ENCODE measurements at places on chromosomes 1 and 21.

DNA sequence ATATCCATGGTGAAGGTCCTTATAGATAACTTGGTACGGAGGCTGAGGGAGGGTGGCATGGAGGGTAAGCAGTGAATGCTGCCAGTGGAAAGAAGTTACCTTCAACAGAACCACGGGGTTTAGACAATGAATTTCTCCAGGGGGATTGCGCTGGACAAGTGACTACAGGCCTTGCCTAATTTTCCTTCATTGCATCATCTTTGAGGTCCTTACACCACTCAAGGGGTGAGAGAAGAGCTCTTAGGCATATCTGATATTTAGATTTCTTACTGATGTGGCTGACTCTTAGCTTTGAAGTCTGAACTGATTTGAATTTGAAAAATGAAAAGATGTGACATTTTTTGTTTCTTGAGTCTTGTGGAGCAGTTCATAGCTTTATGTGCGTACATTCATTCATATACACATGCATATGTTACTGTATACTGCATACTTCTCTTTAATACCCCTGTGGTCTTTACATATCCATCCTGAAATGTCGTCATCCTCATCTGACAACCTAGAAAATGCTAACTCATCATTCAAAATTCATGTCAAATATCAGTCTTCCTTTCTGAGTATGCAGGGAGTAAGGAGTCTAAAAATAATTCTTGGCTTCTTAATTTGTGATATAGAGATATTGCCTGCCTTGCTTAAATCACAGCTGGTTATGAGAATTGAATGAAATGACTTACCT lies 63.6 kb downstream of the DNM3 start:
- no peak for DNase-seq

- no peak for DNase-seq
Observed at GRCh38 chr1:40034869-40035268, 5.7 kb upstream of the CAP1 start.

GRCh38 chr1:150152772-150153456 lies 3.2 kb downstream of the PLEKHO1 start:
- DNase-seq, result no peak

DNA sequence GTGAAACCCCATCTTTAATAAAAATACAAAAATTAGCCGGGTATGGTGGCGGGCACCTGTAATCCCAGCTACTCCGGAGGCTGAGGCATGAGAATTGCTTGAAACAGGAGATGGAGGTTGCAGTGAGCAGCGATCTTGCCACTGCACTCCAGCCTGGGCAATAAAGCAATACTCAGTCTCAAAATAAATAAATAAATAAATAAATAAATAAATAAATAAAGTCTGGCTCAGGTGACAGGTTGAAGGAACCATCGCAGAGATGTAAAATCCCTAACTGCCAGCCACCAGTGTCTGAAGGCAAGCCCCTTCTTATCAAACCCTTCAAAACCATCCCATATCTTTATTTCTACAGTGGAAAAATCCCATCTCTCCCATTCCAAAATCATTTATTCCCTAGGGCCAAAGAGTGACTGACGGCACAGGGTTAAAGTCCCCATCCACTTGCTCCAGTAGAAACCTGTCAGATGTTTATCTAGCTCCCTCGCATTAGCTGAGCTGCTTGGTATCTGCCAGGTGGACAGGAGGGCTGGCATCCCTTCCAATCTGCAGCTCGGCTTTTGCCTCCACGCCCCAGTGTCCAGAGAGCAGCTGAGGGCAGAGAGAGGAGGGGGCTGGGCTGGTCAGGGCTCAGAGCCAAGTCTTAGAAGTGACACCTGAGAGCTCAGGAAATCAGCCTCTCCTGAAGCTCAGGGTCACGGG lies 5.0 kb downstream of the CSRP1 start:
- peak; percentile 45 for DNase-seq

GRCh38 chr1:40030528-40031135 lies 9.9 kb upstream of the CAP1 start:
- DNase-seq, result no peak

DNA sequence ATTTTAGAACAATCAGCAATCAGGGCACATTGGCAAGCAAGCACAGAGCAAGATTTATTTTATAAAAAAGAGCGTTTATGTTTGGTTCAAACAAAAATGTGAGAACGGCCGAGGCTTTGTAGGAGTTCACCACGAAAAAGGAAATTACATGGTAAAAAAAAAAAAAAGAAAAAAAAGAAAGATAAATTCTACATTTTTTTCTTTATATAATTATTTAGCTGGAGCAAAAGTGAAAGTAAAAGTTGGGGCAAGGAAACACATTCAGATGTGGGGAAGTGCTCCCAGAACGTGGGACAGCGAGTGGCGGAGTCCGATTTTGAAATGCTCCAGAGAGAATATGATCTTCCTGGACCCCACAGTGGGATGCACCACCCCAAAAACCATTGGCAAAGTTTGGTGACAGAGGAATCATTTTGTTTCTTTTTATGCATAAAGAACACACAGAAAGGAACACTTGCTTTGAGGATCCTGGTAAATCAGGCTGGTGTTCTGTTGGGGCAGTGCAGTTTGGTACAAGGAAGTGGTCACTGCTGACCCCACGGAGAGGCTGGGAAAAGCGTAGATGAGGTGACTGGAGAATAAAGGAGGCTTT lies 16.3 kb upstream of the ATP5PO start:
- no peak for DNase-seq

DNA sequence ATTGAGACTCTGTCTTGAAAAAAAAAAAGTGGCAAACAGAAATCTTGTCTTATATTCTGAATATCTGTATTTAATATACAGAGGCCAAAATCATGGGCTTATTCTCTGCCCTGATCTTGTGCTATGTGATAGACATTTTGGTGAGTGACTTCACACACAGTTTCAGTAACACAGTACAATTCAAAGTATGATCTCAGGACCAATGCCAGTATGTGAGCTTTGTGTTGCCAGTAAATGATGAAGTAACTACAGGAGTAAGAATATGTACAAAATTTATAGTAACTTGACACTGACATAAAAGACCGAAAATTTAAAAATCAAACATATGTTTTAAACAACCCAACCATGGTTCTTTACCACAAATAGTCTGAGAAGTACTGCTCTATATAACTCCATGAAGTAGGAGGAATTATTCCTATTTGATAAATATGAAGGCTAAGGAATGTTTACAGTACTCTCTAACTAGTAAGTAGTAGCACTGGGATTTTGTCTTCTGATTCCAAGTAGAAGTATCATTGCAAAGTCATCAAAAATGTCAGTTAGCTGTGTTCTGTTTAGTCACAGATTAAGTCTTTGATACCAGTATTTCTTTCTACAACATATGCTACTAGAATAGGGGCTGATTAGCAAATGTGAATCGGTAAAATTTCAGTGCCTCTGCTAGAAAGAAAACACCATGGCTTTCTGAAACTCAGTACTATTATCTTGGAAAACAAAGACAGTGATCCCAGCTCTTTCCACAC lies 25.3 kb downstream of the DPH5 start:
- DNase-seq, result no peak

DNA sequence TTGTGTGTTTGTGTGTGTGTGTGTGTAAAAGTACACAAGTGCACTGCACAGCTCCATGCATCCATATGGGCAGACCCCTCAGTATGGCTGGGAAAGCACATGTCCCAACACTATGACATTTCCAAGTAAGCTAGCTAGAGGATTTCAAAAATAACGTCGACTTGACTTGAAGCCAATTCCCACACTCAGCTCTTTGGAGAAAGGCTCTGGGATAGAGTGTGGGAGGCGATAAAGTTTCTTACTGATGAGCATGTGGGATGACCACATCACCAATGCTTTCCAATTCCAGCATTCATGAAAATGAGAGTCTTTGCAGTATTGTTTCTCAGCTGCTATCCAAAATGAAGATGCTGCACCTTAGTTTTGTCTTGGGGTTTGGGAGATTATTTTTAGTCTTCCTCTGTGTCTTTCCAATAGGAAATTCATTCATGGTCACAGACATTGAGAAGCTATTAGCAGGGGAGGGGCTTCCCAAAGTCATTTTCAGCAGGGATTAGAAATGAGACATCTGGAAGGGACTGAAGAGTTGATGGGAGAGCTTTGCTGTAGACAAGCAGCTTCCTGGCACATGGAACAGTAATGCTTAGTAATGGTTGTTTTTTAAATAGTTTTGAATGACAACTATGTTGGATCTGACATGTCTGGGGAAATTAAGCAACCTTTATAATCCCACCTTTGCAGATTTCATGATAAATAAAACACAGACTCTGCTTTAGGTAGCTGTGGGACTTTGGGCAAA lies 143.5 kb downstream of the ASTN1 start:
- DNase-seq, result no peak

GRCh38 chr1:54811739-54812655 lies 10.9 kb upstream of the TTC22 start:
- DNase-seq, result no peak

DNA sequence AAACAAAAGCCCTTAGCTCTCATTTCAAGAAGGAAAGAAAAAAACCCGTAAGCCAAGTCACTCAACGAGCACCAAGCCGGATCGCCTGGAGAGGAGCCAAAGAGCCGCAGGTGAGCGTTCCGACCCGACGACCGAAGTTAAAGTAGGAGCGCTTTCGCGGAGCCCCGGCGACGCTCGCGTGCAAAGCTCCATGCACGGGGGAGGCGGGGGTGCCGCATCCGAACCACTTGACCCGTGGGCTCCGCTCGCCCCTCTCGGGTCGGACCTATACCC lies 382 bp downstream of the GPBP1L1 start:
- DNase-seq, result peak; percentile 50

DNA sequence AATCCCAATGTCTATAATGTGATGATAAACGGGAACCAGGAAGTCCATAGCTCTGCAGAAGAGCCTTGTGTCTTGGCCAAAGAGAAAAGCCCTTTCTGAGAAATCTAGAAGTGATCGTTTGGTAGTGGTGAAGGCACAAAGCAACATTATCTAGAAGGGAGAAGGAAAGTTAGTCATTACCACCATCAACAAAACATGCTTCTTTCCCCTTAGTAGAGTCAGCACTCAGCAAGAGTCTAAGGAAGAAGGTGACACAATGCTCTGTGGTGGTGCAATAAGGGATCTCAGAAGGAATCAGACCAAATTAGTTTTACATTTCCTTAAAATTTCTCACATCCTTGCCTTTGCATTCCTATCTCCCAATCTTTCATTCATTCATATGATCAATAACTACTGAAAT lies 134.4 kb upstream of the PRDX6 start:
- DNase-seq, result no peak

DNA sequence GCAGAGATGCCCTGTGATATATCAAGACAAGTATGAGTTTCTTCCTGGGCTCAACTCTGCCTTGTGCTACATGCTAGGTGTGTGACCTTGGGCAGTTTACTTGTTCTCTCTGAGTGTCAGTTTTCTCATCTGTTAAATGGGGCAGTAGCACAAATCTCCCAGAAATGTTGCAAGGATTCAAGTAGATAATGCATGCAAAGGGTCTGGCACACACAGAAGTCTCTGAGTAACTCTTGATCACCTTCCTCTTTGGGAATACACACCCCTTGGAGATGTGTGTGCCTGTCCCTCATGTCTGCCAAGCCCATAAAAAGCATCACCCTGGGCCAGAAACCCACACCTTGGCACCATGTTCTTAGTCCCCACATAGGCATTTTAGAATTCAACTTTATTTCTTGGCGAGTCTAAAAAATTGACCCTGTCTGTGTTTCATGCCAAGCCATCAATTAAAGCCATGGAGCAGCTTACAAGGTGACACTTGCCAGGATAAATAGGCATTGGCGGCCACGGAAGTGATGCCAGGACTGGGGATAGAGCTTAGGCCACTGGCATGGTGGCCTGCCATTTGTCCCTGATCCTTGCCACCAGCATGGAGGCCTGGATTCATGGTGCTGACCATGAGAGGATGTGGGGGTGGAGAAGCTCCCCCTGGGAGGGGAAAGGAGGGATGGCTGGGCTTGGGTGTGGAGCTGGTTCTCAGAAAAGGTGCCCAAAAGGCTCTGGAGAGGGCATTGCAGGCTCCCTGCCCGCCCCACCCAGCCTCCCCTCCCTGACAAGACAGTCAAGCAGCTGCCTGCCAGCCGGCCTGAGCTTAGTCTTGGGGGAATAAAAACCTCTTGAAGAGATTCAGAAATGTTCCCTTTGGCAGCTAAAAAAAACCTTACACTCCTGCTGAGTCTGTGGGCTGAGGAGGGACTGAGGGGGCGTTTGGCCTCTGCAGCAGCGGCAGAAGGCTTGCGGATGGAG lies 118.0 kb upstream of the IPO9 start:
- DNase-seq, result no peak

DNA sequence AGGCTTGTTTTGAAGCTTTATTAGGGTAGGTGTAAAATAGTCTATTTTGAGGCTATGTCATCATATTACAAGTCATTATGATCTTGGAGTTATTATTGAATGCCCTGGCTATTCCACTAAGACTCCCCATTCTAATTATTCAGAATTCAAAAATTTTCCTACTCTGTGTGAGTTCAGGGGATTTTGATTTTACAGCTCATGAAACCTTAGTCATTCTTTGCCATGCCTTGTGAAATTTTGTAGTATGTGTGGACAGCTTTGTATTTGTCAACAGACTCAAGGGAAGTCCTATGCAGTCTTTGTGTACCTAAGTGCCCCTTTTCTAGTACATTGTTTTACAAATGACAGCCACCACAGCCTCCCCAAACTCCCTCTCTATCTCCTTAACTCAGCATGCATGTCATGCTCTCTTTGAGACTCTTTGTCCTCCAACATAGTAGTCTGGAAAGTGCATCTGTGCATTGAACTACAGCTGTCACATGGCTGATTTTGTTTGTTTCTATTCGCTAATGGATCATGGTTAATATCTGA lies 28.0 kb downstream of the CD1D start:
- no peak for DNase-seq

DNA sequence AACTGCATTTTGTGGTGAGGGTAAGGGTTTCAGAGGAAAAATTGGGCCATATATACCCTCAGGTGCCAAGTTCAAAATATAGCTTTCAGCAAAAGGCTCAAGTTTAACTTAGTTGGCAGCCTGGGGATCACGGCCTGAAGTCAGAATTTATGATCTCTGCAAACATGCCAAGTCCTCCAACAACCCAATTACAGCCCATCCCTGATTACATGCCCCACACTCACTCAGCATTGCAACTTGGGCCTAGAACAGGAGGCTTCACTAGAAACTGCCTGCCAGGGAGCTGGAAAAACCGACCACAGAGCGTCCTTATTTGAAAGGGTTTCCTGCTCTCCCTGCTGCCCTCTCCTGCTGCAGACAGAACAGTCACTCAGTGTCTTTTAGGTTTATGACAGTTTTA lies 12.4 kb downstream of the FYB2 start:
- no peak for DNase-seq

Data from NCI-H774 (cell line).